ENCODE measurements at places on chromosomes 11 and 22.
A peak's percentile ranks its signal among the peaks of the same experiment; 100 is the strongest.

- no peak for DNase-seq
Measured at GRCh38 chr11:22415476-22415875, 77.3 kb downstream of the SLC17A6 start.

- DNase-seq = no peak
Measured at GRCh38 chr22:24181996-24182899, 961 bp downstream of the SUSD2 start.

DNA sequence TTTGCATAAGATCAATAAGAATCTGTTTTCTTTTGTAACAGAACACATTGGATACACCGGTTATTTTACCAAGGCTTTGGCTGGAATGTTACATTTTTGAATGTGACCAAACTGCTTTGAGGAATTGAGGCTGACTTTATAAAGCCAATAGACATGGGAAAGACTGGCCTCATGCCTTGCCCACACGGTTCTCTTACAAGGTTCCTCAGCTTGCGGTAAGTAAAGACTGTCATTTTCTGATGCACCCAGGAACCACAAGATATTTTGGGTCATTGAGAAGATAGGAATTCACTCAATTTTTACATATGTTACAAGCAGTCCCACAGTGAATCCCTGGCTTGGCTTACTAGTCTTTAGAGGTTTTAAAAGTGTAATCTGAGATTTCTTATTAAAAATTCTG lies 23.9 kb downstream of the OR10A6 start:
- no peak for DNase-seq

- DNase-seq = no peak
Measured at GRCh38 chr11:76781046-76781801, 1.9 kb upstream of the TSKU start.

- DNase-seq = peak; percentile 25
Measured at GRCh38 chr22:42078469-42079318, 806 bp upstream of the SMDT1 start.

DNA sequence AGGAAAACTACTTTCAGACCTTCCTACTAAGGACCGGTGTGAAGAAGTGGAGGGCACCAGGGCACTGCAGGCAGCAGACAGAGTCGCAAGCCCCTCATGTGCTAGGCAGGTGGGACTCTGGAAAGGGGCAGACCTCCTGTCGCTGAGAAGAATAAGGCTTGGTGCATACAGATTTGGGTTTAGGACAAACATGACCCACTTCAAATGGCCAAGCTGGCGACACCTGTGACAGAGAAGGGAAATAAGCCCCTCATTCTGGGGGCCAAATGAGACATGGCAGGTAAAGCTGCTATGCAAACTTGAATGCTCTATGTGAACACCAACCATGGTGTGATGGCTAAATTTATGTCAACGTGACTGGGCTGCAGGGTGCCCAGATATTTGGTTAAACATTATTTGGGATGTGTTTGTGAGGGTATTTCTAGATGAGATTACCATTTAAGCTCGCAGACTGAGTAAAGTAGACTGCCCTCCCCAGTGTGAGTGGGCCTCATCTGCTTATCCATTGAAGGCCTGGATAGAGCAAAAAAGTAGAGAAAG lies 112.4 kb upstream of the PITPNB start:
- no peak for DNase-seq

DNA sequence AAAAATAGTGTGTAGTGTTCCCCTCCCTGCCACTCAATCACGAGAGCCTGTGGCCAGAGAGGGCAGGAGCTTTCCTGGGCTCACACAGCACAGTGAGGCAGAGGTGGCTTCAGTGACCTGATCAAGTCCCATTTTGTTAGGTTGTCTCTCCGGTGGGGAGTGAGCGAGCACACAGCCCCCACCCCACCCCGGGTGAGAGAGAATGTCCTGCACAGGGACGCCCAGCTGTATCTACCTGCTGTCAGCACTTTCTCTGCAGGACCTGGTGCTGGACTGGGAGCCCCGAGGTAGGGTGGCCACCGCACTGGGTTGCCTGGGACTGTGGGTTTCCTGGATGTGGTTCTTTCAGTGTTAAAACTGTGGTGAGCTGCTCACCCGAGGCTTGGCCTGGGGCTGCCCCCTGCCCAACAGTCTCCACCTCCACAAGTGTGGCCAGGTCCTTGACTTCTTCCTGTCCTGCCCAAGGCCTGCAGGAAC lies 6.1 kb downstream of the CAPN5 start:
- DNase-seq = no peak

GRCh38 chr11:19244084-19244483 lies 3.3 kb upstream of the E2F8 start:
- no peak for DNase-seq

GRCh38 chr22:45240104-45240809 lies 437 bp downstream of the KIAA0930 start:
- DNase-seq = peak; percentile 59

DNA sequence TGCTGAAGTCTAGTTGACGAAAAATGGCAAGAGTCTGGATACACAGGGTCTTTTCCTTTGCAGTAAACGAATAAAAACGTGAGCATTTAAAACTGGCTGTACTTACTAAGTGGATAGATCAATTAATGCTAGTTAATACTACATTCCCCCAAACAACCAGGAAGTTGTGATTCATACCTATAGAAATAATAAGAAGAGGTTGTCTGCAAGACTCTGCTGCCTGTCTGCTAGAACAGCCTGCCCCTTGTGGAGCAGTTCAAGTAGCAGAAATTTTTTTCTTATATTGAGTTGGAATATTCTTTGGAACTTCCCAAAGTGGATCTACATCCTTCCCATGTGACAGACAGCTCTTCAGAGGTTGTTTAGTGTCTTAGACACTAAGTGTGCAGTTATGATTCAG lies 86.8 kb downstream of the TEAD1 start:
- DNase-seq = peak; percentile 21

DNA sequence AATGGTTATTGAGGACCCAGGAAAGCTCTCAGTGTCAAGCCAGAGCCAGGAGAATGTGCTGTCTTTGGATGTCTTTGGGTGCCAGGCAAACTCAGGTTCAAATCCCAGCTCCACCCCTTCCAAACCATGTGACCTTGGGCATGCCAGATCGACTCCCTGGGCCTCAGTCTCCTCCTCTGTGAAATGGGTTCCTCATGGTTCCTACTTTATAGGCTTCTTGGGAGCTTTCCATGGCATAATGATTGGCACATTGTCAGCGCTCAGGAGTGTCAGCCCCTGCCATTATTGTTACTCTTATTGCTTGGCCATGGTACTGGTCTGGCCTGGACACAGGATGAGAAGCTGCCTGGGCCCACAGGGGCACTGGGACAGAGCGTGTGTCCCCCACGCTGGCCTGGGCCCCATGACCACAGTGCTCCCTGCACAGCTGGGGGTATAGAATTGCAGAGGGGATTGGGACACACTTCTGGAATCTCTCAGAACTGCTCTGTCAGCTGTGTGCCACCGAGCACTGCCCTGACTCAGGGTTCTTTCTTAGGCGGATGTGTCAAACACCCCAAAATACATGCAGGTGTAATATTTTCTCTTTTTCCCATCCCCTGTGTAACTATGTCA lies 37.6 kb upstream of the CRYBB3 start:
- DNase-seq = no peak

GRCh38 chr11:17471501-17471900 lies 5.1 kb downstream of the ABCC8 start:
- DNase-seq = no peak

- DNase-seq = no peak
Measured at GRCh38 chr11:115965767-115966504, 461.7 kb upstream of the CADM1 start.

- DNase-seq = no peak
Measured at GRCh38 chr11:12889243-12889642, 119.9 kb upstream of the RASSF10 start.

DNA sequence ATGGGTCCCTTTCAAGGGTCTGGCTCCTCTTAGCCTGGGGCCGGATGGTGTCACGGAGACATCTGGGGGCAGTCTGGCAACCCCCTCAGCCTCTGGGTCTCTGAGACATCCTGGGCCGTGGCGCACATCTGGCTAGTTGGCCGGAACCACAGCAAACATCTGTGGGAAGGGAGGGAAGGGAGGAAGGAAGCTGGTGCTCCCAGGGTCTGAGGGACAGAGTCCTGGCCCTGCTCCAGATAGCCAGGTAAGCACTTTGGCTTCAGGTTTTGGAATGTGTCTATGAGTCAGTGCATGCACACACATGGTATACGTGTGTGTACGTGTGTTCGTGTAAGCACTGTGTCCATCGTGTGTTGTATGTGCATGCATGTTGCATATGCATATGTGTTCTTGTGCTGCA lies 225.1 kb downstream of the MN1 start:
- DNase-seq = no peak

- no peak for DNase-seq
Measured at GRCh38 chr11:7894251-7894650, 36.8 kb downstream of the OR10A6 start.

- peak; percentile 6 for DNase-seq
Measured at GRCh38 chr11:87127101-87127500, 89.4 kb downstream of the TMEM135 start.

DNA sequence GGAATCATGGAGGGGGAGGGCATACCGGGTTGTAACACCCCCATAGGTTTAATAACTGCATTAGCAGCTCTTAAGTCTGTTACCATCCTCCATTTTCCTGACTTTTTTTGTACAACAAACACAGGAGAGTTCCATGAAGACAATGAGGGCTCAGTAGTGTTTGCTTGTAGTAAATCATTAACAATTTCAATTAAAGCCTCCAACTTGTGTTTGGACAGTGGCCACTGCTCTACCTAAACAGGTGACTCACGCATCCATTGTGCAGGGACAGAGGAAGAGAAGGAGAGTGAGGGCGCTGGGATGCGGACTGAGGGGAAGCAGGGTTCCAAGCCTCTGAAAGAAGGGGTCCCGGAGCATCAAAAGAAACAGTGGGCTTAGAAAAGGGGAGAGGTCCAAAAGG lies 21.3 kb upstream of the MTNR1B start:
- DNase-seq = no peak

GRCh38 chr11:117042689-117043088 lies 55.5 kb downstream of the SIK3 start:
- DNase-seq = no peak

DNA sequence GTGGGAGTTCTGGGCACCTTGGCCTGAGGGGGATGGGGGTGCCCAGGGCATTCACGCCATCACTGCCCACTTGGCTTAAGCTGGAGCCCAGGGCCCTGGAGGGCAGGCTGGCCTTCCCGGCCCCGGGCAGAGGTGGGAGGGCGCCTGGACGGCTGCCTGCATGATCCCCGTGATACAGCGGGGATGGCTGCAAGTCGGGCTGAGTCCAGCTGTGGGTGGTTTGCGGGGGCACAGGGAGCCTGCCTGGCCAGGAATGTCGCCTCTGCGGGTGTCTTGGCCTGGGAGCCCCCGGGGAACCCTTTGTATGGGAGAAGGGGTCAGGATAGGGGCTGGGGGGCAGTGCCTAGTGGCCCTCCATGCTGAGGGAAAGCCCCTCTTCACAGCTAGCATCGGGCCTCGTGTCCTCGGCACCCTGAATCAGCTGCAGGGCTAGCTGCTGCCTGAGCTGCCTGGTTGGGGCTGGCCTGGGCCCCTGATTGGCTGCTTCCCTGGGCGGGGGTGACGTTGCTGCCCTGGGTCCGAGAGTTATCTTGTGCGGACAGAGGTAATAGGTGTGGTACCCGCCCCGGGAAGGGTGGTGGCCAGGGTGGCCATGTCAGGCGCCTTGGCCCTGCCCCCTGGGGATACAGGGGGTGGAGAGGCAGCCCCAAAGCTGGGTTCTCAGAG lies 8.3 kb downstream of the BRSK2 start:
- no peak for DNase-seq

GRCh38 chr11:86440843-86441242 lies 66.2 kb downstream of the CCDC81 start:
- DNase-seq = no peak

DNA sequence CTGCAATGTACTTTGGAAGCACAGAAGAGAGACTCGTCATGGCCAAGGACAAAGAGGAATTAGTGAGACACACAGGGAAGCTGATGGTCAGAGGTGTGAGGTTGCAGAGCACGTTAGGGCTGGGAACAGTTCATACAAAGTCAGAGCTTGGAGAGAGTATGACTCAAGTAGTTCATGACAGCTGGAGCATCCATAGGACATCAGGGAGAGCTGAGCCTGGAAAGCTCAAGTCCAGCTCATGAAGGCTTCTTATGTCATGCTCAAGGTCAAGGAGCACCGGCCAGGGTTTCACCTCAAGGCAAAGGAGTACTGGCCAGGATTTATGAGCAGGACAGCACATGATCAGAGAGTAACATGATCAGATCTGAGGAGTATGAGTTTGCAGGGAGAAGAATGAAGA lies 64.6 kb upstream of the CHST1 start:
- no peak for DNase-seq

- no peak for DNase-seq
Measured at GRCh38 chr11:34621876-34622275, 983 bp downstream of the EHF start.

GRCh38 chr11:4809246-4809645 lies 5.1 kb upstream of the OR52R1 start:
- no peak for DNase-seq

DNA sequence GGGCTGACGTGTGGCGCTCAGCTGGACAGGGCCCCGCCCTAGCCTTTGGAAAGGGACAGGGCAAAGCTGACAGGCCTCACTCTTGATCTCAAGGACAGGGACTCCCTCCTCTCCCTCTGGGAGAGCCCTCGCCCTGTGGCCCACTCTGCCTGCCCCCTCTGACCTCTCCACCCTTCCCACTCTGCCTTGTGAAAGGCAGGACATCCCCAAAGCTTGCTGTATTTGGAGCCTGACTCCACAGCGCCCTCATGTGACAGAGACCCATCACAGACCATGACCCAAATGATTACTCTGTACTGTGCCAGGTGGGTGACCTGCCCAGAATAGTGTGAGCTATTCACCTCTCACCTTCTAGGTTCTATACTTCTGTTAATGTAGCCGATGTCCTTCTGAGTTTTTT lies 18.8 kb downstream of the P2RY2 start:
- DNase-seq = peak; percentile 59

GRCh38 chr11:27218421-27219038 lies 144.5 kb downstream of the CCDC34 start:
- DNase-seq = no peak

DNA sequence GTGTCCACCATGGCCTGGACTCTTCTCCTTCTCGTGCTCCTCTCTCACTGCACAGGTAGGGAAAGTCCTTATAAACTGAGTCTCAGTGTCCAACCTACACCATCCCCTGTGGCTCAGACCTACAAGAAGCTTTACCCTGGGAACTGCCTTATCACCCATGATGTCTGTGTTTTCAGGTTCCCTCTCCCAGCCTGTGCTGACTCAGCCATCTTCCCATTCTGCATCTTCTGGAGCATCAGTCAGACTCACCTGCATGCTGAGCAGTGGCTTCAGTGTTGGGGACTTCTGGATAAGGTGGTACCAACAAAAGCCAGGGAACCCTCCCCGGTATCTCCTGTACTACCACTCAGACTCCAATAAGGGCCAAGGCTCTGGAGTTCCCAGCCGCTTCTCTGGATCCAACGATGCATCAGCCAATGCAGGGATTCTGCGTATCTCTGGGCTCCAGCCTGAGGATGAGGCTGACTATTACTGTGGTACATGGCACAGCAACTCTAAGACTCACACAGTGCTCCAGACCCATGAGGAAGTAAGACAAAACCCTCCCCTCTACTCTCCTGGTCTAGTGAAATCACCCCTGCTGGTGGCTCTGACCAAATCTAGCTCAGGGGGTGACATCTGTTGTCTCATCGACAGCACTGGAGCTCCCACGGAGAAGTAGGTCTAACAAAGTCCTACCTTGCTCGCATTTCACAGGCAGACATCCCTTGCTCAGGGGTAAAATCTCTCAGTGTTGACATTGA lies 74.3 kb downstream of the VPREB1 start:
- no peak for DNase-seq

GRCh38 chr22:38948181-38948940 lies 9.0 kb upstream of the APOBEC3A start:
- DNase-seq = no peak

- DNase-seq = no peak
Measured at GRCh38 chr22:43241138-43241597, 54.2 kb upstream of the TTLL12 start.

GRCh38 chr11:1228101-1228821 lies 5.4 kb downstream of the MUC5B start:
- no peak for DNase-seq
